ENCODE measurements at places on chromosomes 1 and 21. TPM values are rescaled to one million over a fixed set of nuclear protein-coding genes. Genes with fewer than 3 reads are reported as not detected.
A peak's percentile ranks its signal among the peaks of the same experiment; 100 is the strongest.

GRCh38 chr1:203702130-203702577, 62.8 kb upstream of the LAX1 start:
- DNase-seq = peak; percentile 56

- DNase-seq = peak; percentile 55
Measured at GRCh38 chr1:88302843-88303486, 381.1 kb upstream of the PKN2 start.

GRCh38 chr1:150549496-150550221, 451 bp downstream of the ADAMTSL4 start:
- no peak for DNase-seq

- DNase-seq = no peak
Measured at GRCh38 chr21:40194185-40194980, 327.1 kb downstream of the PCP4 start.

DNA sequence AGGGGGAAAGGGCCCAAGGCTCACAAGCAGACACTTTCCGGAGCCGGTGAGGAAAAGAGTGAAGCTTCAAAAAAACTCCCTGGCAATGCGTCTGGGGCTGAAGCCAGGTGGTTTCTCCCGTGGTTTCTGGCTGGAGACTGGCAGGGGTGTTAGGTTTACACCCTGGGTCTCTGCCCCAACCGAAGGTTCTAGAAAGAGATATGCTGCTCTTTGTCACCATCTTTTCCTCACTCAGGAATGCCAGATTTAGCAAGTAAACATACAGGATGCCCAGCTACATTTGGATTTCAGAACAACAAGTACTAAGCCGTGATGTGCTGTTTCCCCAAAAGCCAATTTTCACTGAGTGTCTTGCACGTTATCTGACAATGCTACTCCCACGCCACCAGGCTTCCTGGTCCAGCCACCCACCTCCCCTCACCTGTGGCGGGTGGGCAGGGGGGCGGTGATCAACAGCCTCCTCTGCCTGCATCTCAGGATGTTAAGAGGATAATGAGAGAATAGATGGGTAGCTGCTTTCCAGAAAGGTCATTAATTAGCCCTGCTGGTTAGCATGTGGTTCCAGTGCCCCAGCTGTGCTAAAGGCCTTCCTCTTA, 69.6 kb upstream of the OLIG2 start:
- DNase-seq = no peak

DNA sequence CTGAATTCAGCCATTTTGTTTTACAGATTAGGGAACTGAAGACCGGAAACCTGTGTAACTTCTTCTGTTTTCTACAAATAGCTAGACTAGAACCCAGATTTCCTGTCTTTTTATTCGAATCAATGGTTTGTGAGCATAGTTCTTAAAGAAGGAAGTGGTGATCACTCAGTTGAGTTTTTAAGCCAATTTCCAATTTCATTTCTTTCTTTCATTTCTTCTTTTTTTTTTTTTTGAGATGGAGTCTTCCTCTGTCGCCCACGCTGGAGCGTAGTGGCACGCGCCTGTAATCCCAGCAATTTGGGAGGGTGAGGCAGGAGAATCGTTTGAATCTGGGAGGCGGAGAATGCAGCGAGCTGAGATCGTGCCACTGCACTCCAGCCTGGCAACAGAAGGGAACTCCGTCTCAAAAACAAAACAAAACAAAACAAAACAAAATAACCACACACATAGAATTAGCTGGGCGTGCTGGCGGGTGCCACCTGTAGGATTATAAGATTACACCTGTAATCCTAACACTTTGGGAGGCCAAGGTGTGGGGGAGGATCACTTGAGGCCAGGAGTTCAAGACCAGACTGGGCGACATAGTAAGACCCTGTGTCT, 3.0 kb upstream of the MDM4 start:
- DNase-seq = no peak

GRCh38 chr1:234431255-234431654, 47.7 kb downstream of the TARBP1 start:
- DNase-seq = no peak

Gene OR2L5
- polyA plus RNA-seq = not detected

Gene TAS1R1
- 0.05 TPM for polyA plus RNA-seq
